ENCODE measurements at places on chromosomes 16 and 17.

DNA sequence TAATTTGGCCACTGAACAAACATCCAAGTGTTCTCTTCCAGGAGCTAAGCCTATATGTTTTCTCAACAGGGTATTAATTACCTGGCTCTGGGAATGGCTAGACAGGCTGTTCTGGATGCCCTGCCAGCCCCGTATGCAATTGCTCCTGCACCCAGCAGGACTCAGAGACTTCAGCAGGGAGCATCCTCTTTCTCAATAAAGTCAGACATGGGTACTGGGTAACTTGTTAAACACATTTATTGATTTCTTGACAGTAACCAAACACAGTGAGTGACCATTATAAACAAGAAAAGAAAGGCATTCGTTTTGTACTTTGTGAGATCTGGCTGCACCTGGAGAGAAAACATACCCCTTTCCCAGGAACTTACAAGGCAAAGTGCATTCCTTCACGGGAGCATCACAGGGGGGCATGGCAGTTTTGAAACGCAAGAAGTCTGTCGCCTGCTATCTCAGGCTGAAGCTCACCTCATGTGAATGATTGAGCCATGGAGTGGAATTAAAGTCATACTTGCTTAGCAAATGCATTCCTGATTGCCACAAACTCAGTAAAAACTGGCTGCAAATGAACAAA, 369.8 kb downstream of the UTP18 start:
- no peak for DNase-seq

GRCh38 chr16:85882181-85882810, 16.7 kb upstream of the IRF8 start:
- no peak for DNase-seq

GRCh38 chr17:76385892-76386786, 1.7 kb downstream of the SPHK1 start:
- DNase-seq = peak; percentile 86

- no peak for DNase-seq
Measured at GRCh38 chr17:17527534-17527933, 31.3 kb upstream of the RASD1 start.

- no peak for DNase-seq
Measured at GRCh38 chr16:30853758-30854157, 40.1 kb downstream of the BCL7C start.

GRCh38 chr16:60582528-60582927, 1453.7 kb downstream of the CDH8 start:
- DNase-seq = no peak

GRCh38 chr17:6429266-6429665, 5.7 kb downstream of the AIPL1 start:
- DNase-seq = no peak

DNA sequence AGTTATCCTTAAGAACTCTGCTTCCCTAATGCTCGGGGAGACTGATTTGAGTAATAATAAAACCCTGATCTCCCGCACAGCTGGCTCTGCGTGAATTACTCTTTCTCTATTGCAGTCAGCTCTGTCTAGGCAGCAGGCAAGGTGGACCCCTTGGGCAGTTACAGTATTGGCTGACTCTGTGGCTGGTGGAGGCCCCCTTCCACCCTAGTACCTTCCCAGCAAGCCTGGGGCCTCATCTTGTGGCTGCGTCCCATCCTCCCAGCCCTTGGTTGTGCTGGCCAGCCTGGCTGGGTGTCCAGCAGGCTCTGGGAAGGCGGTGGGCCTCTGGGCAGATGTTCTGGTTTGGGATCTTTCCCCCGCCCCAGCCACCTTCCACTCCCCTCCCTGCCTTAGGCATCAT, 44.5 kb downstream of the CFAP20 start:
- no peak for DNase-seq

- DNase-seq = no peak
Measured at GRCh38 chr16:63373744-63374143, 1337.5 kb upstream of the CDH8 start.

GRCh38 chr16:49345829-49346228, 27.8 kb upstream of the C16orf78 start:
- DNase-seq = no peak

GRCh38 chr16:77723108-77723514, 797 bp downstream of the NUDT7 start:
- DNase-seq = peak; percentile 65

DNA sequence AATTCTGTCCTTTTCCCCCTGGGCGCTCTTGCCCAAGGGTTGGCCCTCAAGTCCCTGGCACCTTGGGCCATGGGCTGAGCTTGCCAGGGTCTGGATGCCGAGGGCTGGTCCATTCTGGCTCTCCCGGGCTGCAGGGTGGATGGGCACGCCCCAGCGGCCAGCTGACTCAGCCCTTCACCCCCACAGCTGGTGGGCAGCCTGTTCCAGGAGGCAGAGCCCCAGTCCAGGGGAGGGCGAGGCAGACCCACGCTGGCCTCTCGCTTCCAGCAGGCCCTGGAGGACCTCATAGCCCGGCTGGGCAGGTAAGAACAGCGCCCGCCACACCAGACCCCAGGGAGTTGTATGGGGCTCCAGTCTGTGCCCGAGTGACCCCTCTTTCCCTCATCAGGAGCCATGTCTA, 15.0 kb downstream of the MYO15B start:
- no peak for DNase-seq

- no peak for DNase-seq
Measured at GRCh38 chr17:77535892-77536291, 395.1 kb downstream of the SEC14L1 start.

GRCh38 chr17:7204828-7205461, 14.7 kb downstream of the DLG4 start:
- DNase-seq = no peak

GRCh38 chr16:82082543-82083244, 47.6 kb downstream of the HSD17B2 start:
- no peak for DNase-seq

Data from HL-60 (cell line).